NCI-H2171 (cell line): ENCODE measurements at places on chromosomes 5 and 9.
A peak's percentile ranks its signal among the peaks of the same experiment; 100 is the strongest.

DNA sequence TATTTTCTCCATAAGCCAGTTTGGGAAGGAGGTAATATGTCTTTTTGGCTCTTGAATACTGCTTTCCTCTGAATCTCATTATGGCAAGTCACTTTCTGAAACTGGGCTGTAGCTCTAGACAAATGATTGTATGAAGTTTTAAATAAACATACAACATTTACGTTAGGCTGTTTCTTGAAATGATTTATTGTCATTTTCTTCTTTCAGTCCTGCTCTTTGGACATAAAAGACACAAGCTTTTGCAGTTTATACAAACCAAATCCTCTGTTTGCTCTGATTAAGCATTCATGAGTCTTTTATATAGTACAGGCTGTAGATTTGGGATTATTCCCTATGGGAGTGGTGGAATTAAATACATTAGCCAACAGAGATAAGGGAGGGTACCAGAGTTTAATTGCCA lies 139.7 kb downstream of the CEP120 start:
- DNase-seq: no peak

GRCh38 chr9:89958086-89958485 lies 353.3 kb downstream of the GADD45G start:
- DNase-seq: no peak

DNA sequence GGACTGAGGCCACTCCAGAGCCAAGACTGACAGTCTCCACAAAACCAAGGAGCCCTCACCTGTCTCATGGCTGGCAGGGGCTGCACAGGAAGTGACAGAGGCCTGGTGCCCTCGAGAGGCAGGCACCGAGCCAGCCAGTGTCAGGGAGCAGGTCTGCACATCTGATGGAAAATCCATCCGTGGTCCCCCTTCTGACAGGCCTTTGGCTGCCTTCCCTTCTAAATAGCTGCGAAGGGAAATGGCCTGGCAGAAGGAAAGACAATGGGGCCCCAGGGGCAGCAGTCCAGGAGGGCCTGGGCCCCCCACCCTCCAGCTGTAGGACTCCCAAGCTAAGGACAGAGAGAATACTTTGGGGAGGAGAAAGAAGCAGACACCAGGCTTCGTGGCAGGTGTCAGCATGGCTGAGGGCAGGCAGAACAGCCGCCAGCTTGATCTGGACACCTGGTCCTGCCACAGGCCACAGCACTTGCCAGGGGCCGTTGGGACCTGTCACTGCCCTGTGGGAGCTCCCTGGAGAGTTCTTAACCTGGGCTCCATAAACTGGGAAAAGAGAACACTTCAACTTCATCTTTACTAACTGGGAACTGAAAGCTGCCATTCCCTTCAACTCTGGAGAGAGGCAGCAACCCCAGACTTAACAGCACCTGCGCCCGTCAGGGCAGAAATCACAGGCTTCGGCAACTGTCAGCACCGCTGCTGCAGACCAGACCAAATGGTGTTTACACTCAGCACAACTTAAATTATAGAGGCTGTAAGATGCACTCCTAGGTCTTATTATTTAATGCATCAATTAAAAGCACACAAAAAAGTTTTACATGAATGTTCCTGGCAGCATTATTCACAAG lies 22.0 kb downstream of the ADAMTS2 start:
- DNase-seq: peak; percentile 41

- DNase-seq: no peak
Observed at GRCh38 chr9:77020413-77021290, 1.2 kb downstream of the FOXB2 start.

- no peak for DNase-seq
Observed at GRCh38 chr5:9927106-9927505, 297.0 kb upstream of the TAS2R1 start.

GRCh38 chr5:86038566-86038965 lies 579.2 kb upstream of the COX7C start:
- DNase-seq: no peak

DNA sequence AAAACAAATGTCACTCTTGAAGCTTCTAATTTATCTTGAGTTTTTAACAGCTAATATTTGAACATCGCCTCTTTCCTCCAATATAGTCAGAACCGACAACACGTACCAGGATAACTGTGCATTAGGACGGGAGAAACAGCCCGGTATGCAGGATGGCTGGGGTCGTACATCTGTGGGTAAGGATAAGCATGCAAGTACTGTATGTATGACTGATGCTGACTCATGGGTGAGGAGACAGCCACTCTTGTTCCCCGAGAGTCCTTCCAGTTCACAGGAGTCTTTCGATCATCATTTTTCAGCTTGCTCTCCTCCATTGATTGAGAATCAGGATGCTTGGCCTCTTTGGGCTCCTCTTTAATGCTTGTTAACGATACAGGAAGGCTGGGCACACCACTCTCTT lies 102.3 kb downstream of the ZNF608 start:
- DNase-seq: no peak

- no peak for DNase-seq
Observed at GRCh38 chr9:137738703-137739102, 119.9 kb downstream of the EHMT1 start.

GRCh38 chr5:151005950-151006576 lies 14.3 kb upstream of the GPX3 start:
- no peak for DNase-seq

DNA sequence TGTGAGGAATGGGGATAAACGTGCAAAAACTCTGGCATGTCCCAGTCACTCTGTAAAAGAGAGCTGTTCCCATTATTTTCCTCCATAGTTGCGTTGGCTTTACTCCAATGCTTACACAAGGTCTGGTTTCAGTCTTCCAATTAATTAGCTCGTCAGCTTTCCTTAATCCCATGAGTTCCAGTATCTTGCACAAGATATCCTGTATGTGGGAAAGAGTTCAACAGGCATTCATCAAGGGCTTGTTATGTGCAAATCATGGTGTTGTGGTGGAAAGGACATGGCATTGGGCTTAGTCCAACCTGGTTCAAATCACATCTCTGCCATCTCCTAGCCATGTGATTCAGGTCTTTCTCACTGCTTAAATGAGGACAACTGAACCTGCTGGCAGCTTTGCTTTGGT lies 77.5 kb upstream of the PANK3 start:
- peak; percentile 19 for DNase-seq

DNA sequence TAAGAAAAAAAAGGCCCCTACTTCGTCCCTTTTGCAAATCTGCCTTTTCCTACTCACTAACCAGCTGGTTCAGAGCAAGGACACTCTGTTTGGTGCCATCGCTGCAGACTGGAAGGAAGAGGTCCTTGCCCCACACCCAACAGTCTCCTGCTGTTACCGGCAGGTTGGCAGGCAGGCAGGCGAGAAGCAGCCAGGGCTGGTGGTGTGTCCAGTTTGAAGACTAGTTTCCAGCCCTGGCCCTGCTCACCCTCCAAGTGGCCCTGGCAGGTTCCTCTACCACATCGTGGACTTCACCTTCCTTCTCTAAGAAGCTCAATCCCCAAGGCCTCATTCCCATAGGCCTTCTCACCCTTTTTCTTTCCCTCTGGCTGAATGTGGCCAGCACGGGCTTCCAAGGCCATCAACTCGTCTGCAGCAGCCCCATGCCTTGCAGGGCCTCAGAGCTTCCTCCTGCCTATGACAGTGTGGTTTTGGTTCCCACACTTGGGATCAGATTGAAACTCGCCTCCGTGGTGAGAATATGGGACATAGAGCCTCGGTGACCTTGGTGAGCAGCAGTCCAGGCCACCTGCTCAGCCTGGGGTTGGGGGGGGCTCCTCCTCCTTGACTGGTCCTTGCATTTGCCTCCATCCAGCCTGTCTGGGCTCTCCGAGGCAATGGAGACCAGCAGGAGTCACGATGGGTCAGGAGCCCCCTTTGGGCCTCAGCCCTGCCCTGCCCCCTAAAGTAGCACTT lies 22.9 kb downstream of the TGFBI start:
- no peak for DNase-seq

DNA sequence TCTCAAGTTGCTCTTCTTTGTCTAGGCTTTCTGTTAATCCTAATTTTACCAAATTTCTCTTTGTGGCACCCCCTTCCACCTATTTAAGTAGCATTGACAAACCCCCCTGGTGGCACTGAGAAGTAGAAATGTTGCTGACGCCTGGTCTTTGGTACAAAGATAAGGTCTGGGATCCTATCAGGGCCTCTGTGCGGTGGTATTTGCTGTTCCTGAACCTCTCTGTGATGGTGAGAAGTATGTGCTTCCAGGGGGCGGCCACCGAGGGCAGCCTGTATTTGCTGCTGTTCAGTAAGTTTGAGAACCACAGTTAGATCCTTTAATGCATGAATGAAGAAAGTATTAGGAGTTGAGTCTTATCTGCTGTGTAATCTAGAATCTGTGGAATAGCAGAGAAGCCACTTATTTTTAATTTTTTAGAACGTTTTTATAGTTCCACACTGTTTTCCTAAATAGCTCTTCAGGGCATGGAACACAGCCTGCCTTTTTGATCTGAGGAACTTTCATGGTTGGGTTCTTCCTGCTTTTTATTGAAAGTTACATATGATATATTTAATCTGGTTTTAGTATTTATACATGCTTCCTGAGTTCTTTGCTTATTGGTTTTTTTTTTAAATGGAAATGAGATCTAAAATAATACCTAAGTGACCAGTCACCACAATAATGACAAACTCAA lies 124.2 kb downstream of the TRIO start:
- DNase-seq: no peak

GRCh38 chr5:60417500-60418181 lies 282.3 kb downstream of the DEPDC1B start:
- no peak for DNase-seq

DNA sequence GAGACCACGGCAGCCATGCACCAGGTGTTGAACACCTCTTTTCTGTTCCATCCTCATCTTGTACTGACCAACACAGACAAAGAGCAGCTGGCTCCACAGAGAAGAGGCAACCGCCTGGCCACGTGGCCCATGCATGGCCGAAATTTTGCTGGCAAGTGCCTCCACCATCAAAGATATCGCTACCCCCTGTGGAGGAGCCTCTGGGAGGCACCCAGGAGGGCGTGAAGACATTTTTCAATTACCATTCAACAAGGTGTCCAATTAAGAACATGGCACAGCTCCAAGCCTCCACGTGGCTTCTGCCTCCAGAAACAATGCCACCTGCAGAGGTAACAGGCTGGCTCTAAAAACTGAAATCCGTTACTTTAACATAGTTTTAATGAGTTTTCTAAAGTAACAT lies 54.4 kb upstream of the CKS2 start:
- DNase-seq: peak; percentile 57

DNA sequence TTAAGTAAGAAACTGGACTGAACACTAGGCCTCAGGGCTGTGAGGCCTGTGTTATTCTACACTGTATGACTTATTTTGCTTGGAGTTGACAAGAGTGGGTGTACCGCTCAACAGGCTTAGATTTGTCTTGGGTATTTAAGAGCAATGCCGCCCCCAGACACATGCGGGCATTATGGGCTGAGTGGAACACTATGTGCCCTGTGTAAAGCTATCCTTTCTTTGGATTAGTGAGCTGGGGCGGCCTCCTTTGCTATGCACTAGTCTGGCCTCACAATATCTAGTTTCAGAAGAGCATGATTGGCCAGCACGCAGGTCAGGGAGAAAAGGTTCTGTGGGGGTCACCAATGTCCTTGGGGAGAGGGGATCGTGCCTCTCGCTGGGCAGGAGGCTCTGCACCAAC lies 206.3 kb upstream of the GDNF start:
- DNase-seq: no peak

DNA sequence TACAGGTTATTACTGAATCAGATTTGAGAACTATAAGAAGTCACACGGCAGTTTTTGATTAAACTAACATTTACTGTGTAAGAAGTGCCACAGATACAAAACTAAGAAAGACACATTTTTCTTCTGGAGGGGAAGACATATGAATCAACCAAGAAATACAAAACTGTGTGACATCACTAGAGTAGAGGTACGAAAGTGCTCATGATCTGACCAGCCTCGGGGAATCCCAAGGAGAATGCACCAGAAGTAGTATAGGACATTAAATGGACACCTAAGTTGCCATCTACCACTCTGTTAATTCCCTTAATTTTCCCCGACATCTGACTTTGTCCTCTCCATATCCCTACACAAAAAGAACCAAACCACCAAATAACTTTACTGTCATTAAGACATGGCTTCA lies 5.3 kb upstream of the IFNK start:
- no peak for DNase-seq

GRCh38 chr5:153211076-153211475 lies 279.4 kb upstream of the GRIA1 start:
- DNase-seq: no peak

DNA sequence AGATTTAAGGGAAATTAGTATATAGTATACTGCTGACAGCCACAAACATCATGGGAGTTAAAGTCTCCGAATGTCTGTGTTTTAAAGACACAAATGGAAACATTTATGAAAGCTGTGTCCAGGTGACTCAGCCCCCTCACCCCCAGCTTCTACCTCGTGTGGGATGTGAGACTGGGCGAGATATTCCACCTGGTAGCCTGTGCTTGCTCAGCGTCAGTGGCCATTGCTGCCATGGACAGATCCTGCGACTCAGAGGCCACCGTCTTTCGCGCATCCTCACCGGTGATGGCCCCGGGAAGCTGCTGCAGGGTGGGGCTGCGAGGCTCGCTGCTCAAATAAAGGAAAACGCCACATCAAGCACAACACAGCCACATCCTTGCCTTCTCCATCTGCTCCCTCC lies 31.2 kb upstream of the EXOC3 start:
- no peak for DNase-seq

DNA sequence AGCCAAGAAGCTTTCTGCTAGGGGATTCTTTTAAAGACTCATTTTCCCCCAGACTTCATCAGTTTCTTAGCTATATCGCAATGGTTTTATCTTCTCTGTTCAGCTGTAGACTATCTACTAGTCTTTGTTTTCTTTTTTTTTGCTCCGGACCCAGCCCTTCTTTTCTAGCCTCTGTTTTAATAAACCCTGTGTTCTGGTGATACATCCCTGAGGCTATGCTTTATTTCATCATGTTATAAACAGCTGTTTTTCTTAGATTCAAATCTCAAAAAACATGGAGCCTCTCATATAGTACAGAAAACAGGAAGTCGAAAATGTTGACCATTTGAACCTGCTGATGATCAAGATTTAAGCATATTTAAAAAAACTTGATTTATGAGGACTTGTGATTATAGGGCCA lies 37.8 kb downstream of the SCGB3A1 start:
- DNase-seq: no peak

- no peak for DNase-seq
Observed at GRCh38 chr9:123116036-123116435, 82.6 kb downstream of the GPR21 start.
